ENCODE measurements at places on chromosomes 4 and X.

- no peak for DNase-seq
These were observed 95.2 kb upstream of the NAP1L5 start for GRCh38 chr4:88792821-88793220.

GRCh38 chr4:87545052-87545451 lies 15.9 kb upstream of the SPARCL1 start:
- DNase-seq: no peak

- DNase-seq: peak; percentile 86
These were observed 107.3 kb downstream of the JADE1 start for GRCh38 chr4:128916832-128917231.

DNA sequence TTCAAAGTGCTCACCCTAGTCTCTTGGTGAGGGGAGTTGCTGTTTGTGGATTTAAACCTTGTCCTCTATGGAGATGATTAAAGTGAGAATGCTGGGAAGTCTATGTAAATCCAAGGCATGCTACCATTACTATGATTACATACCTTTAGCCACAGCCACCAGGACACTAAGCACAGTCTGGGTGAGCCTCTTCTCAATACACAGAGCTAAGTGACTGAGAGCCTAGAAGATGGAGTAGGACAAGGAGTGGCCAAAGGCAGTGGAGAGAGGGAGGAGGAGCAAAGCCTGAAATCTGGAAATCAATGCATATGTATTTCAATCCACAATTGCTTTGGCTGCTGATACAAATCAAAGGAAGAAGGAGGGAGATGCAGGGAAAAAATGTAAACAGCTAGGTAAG lies 12.7 kb upstream of the TSPAN5 start:
- no peak for DNase-seq

DNA sequence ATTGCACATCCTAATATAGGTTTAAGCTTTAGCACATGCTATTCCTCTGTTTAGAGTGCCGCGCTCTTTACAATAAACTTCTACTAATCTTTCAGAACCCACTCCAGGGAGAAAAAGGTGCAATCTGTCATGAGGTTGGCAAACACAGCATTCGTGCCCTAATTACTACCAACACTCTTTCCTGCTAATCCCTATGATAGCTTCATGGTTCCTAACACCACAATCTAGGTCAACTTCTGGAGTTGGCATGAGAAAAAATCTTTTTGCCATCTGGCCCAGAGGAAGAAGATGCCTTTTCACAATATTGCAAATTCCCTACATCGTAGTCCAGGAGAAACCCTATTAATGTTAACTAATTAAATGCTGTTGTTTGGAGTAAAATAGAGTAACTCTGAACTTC lies 39.6 kb downstream of the TMA16 start:
- no peak for DNase-seq
